NCI-H446 (cell line): ENCODE measurements at places on chromosomes 6 and 20.

DNA sequence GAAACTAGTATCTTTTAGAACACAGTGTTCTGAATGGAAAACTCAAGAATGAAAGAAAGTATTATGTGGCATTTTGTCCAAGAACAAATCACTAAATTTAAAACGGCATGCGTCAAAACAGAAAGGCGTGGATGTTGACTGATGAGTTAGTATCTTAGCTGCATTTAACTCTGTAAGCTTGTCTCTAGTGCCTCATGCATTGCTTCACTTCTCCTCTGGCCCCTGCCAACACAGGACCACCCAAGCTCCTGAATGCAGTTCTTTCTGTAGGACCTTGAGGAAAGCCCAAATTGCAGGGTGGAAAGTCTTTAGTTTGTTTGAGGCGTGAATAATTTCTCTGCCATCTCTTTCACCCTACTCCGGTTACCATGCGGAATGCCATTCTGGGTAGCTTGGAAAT lies 632.2 kb downstream of the COL12A1 start:
- DNase-seq, result no peak

GRCh38 chr20:6818033-6818808 lies 50.7 kb downstream of the BMP2 start:
- DNase-seq, result no peak

DNA sequence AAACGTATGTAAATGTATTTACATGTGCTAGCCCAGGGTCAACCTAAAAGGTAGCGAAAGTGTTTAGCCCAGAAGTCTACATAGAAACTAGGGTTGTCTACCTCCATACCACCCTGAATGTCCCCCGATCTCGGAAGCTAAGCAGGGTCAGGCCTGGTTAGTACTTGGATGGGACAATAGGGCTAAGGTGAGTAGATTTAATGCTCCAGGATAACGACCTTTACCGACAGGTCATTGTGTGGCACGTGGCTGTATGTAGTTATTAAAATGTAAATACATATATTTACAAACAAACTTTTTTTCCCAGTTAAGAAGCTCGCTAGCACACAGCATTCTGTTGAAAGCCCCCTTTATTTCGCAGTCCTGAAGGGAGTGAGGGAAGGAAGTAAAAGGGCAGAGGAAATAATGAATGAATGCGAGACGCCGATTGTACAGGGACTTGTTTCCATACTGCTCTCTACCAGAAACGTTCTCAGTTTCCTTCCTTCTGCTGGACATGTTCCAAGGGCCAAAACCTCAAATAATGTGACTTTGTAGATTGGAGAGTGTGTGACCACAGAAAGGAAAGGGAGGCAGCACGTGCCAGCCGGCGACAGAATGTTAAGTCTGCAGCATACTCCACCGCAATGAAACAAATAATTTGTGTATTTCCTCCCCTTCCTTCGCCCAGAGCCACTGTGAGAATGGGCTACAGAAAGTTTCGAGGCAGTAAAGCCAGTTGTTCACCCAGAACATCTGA lies 612 bp downstream of the ADAT2 start:
- DNase-seq, result no peak

- no peak for DNase-seq
These were observed 113.9 kb downstream of the GPR63 start for GRCh38 chr6:96723362-96723761.

DNA sequence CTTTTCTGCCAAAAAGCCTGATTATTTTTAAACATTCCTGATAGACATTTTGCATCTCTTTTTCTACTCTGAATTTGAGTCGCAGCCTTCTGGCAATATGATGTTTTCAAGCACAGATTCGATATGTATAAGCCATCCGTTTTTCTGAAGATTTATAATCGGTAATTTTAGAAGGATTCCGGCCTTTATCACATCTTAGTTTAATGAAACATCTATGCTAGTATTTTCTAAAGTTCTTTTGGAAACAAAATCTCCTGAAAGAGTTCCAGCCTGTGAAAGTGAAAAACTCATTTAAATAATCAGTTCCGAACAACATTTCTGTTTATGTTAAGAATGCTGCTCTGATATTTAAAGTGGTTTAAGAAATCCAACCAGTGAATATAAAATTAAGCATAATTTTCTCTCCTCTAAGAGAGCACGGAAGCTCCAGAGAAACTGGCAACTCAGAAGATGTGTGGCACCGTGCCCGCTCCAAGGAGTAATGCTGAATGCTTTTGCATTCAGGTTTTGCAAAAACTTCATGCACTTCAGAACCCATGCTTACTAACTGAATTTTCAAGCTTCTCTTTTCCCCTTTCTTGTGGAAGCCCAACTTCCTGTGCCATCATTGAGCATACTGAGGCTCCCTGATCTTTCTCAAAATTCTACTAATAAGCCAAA lies 20.7 kb downstream of the NDUFAF4 start:
- DNase-seq, result no peak

- DNase-seq, result no peak
These were observed 43.0 kb downstream of the PRDM1 start for GRCh38 chr6:106128981-106129781.

DNA sequence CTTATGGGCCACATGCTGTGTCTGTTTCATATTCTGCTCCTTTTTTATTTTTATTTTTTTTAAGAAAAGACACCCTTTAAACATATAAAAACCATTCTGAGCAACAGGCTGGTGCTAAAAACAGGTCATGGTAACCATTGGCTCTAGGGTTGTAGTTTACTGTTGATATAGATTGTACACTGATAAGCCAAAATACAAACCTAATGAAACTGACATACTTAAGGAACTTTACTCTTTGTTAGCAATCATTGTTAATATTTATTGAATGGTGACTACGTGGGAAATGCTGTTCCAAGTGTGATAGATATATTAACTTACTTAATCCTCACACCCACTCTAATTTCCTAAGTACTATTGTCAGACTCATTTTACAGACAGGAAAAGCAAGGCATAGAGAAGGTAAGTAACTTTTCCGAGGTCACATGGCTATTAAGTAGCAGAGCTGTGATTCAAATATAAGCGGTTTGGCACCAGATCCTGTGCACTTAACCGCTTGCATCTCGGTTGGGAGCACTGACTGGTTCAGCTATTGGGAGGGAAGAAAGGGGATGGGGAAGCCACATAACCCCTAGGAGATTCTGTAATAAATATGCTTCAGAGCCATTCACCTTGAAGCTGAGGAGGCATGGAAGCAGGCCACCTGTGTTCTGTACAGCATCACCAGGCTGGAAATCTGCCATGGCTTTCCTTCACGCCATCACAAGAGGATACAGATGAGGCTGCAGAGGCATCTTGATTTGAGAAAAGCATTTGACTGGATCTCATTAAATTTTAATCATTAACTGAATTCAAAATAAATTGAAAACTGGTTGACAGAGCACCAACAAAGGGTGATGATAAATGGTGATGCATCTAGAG lies 4.9 kb downstream of the TRAF3IP2 start:
- no peak for DNase-seq

- DNase-seq, result no peak
These were observed 177.2 kb upstream of the TAB2 start for GRCh38 chr6:149140137-149140909.

GRCh38 chr6:14797875-14798593 lies 447.8 kb upstream of the JARID2 start:
- DNase-seq, result no peak

GRCh38 chr20:49610691-49611538 lies 43.0 kb upstream of the PTGIS start:
- peak; percentile 80 for DNase-seq

- no peak for DNase-seq
These were observed 123.0 kb upstream of the POU3F2 start for GRCh38 chr6:98711380-98711779.

- DNase-seq, result peak; percentile 18
These were observed 133.8 kb downstream of the SNX5 start for GRCh38 chr20:17834804-17835203.

- DNase-seq, result no peak
These were observed 14.7 kb downstream of the HTR1B start for GRCh38 chr6:77448546-77448945.
